Inflammatory macrophage treated with lipopolysaccharide for 1 hour (primary cell): ENCODE measurements at places on chromosomes 3 and 15.

DNA sequence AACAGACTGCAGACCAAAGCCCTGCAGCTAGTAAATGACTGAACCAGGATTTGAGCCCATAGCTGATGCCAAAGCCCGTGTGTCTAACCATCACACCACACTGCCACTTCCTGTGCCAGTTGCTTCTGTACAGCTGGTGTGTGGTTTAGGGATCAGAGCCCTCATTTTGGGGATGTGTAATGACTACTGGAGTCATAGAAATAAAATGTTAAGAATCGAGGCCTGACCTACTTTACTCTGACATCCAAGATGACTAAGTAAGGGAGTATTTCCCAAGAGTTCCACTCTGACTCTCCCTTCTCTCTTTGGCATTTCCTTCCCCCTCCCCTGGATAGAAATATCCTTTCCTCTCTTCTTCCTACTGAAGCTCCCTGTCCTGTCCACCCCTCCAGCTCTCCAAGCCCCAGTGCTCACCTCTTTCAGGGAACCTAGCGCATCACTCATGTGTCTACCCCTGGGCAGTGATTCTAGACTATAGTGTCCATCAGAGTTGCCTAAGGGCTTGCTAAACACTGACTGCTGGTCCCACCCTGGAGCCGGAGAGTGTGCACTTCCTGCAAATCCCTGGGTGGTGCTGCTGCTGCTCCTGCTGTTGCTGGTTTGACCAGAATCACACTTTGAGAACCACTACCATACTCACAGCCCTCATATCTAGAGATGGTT is 53.8 kb downstream of the MGLL start:
- peak; percentile 81 for DNase-seq

DNA sequence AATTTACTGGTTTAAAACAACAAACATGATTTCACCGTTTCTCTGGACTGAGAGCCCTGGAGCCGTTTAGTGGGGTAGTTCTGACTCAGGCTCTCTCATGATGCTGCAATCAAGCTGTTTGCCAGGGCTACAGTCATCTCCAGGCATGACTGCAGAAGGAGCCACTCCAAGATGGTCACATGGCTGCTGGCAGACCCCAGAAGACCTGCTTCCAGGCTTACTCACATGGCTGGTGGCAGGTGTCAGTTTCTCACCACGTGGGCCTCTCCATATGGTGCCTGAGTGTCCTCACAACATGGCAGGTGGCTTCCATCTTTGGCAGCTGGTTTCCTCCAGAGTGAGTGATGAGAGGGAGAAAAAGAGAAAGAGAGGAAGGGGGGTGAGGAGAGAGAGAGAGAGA is 378.3 kb upstream of the RGMA start:
- DNase-seq: no peak

DNA sequence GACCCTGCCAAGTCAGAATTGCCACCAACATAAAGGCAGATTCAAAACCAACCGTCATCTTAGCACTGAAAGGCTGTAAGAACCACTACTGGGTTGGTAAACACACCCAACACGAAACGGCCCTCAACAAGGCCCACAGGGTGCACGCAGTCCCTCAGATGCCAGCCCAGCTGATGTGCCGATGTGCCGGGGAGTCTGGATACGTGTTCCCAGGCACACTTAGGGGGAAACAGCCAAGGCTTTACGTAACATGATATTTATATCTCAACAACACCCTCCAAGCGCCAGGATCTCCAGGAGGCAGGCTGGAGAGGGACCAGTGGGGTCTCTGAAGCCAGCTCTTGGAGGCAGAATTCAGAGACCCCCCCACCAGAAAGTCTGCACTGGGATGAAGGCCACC is 14.2 kb downstream of the POC1A start:
- DNase-seq: no peak

DNA sequence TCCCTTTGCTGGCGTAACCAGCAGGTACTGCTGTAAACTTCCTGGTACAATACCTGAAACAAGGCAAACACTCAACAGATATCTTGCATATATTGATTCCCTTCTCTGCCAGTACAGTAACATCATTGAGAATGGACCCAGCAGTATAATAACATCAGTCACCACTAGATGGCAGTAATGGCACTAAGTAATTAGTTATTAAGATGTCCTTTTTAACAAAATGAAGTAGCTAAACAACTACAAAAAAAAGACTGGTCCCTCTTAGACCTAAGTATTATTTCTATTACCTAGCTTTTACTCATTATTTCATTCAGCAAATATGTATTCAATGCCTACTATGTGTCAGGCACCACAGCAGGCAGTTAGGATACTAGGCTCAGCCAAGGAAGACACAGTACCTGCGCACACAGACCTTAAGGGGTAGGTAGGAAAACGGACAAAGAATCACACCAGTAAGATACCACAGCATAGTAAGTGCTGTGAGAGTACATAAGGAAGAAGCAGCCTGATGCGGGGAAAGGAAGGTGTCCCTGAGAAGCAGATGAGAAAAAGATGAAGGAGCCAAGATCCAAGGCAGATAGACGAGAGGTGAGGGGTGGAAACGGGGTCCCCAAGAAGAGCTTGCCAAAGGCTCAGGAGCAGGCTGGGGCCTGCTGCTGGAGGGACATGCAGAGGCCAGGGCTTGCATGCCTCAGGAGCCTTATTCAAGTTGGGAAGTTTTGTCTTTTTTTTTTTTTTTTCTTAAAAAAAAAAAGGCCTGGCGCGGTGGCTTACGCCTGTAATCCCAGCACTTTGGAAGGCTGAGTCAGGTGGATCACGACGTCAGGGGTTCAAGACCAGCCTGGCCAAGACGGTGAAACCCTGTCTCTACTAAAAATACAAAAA is 102.7 kb upstream of the CHD2 start:
- DNase-seq: peak; percentile 98

DNA sequence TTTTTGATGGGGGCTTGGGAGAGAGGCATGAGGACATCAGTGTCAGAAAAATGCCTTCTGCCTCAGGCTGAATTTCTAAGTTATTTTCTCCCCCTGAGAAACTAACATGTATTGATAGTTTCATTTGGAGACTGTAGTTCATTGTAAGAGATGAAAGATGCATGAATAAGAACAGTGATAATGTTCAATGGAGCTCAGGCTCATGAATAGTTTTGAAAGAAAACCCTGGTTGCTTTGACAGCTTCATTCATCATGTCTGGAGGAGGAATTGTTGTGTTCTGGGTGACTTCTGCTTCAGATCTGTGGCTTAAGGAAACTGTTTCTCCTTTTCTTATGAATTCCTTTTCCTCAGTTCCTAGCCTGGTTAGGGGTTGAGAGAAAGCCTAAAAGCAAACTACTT is 204.0 kb upstream of the LRRC3B start:
- no peak for DNase-seq

- DNase-seq: no peak
These were observed 176.4 kb upstream of the MDFIC2 start for GRCh38 chr3:70488816-70489215.

GRCh38 chr3:94822298-94822697 is 759.4 kb downstream of the NSUN3 start:
- DNase-seq: no peak

- DNase-seq: no peak
These were observed 30.2 kb downstream of the EPHB3 start for GRCh38 chr3:184591789-184592188.

DNA sequence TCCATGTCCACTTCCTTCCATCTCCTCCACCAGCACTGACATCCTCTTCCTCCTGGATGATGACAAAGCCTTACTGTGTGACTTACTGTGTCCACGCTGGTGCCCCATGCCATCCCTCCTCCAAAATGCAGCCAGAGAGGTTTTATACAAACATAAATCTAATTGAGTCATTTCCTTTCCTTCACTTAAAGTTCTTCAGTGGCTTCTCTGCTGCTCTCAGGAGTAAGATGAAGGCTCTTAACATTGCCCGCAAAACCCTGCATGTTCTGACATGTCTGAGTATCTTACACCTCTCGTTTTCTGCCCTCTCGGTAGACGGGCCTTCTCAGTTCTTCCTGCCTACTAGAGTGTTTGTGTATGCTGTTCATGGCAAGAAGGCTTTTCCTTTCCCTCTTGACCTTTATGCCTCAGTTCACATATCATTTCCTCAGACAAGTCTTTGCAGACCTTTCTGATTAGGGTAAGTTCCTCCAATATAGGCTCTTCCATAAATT is 175.5 kb downstream of the CFAP20DC start:
- DNase-seq: no peak

GRCh38 chr3:188385295-188385694 is 231.3 kb downstream of the LPP start:
- DNase-seq: peak; percentile 98

DNA sequence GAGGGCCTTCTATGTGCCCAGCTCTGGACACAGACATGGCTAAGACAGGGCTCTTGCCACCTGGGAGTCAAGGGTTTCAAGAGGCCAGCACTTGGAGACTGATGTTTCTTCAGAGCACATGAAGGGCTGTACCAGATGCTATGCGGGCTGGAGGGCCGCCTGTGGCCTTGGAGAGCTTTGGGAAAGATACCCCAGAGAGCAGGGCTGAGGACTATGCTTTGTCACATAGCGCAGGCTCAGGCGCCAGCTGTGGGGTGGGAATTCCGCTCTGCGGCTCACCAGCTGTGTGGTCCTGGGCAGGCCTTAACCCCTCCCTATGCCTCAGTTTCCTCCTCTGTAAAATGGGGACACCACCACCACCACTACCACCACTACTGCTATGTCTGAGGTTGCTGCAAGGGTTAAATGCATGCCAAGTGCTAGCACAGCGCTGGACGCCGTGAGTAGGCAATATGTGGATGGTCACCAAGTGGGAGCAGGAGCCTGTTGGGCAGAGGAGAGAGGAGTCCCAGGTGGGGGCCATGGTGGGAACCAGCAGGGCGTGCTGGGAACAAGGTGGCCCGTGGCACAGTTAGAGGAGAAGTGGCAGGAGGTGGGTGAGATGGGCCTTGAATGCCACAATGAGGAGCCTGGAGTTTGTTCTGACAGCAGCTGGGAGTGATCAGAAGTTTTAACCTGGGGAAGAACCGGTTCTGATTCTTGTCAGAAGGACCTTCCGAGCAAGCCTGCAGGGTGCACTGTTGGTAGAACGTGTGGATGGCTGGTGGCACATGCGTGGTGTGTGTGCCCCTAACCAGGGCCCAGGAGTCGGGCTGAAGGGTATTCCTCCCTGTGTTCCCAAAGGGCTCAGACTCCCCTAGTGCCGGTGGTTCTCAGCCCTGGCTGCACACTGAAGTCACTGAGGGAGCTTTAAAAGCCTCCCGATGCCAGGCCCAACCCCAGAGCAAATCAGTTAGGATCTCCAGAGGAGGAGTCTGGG is 41.7 kb downstream of the FEM1B start:
- no peak for DNase-seq

DNA sequence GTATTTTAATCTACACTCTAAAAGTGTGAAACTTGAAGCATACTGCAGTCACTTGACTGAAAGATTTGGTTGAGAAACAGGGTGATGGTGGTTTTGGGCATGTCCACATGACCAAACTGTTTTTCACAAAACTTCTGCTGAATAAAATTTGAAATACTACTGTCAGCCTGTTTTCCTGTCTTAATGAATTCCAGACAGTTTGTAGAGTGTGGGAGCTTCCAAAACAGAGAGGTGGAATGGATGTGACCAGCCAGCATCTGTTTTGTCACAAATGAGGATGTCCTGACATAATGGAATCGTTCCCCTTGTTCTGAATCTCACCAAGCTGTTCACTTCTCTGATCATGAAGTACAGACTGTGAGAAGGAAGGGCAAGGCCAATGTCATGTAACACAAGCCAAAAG is 11.8 kb downstream of the MITF start:
- no peak for DNase-seq

DNA sequence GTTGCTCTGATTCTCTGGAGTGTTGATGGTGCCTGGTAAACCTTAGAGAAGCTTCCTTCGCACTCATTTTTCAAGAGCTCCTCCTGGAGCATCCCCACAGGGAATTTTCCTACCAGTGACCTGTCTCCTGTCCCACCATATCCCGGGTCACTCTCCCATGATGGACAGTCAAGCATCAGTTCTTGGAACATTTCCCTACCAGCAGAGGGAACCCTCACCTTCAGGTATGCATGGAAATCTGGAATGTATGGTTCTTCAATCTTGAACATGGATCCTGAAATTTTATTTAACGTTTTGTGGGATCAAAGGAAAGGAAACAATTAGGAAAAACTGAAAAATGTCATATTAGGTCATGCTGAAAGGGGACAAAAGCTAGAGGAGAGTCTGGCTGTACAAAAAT is 153.8 kb downstream of the SPATA16 start:
- no peak for DNase-seq

DNA sequence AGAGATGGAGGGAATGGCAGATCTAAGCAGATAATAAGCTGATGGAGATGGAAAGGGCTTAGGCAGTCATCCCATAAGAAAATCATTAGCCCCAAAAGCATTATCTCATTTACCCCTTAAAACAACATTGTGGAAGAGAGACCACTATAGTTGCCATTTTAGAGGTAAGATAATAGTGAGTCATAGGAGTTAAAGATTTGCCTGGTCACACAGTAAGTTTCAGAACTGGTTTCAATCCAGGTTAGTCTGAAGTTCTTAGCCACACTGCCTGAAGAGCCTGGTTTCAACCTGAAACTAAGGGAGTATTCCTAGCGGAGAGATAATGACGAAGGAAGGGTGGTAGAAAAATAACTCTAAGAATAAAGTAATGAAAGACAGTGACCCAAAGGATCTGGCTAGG is 13.0 kb upstream of the UBR1 start:
- no peak for DNase-seq

- no peak for DNase-seq
These were observed 83.8 kb upstream of the GALNT15 start for GRCh38 chr3:16090706-16091105.

DNA sequence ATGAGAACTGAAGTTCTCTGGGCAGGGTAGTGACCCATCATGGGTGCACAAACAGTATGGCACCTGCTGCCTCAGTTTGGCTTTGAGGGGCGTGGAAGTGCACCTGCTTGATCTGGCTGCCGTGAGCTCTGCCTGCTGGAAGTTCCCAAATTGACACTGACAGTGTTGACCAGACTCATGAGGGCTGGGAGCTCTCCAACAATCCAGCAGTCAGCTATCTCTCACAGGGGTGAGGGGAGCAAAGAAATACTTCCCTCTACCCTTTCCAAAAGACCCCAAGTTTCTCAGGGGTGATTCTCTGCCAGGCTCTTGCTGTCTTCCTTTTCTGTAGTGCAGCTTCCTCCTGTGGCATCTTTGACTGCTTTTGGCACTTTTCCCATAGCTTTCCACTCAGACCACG is 49.4 kb upstream of the ROBO1 start:
- no peak for DNase-seq

GRCh38 chr3:55687526-55687925 is 200.4 kb upstream of the WNT5A start:
- DNase-seq: no peak

DNA sequence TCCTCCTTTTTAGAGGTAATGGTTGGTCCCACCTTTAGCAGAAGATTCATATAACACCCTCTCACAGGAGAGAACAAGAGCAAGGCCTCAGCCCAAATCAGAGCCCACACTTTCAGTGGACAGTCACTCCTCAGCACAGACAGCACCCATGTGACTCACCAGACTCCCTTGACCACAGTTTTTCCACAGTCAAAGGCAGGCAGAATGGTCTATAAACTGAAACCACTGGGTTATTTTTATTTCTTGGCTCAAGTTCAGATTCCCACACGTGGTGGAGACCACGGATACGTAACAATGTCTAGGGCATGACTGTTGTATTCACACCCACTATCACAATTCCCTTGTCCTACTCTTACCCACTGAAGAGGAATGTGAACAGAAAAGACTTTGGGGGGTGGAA is 237.8 kb upstream of the UBE2E1 start:
- peak; percentile 56 for DNase-seq

GRCh38 chr15:67349634-67350033 is 95.0 kb downstream of the IQCH start:
- no peak for DNase-seq
